Uterine smooth muscle cell (primary cell): ENCODE measurements at places on chromosomes 1 and 21. TPM values are rescaled to one million over a fixed set of nuclear protein-coding genes. Genes with fewer than 3 reads are reported as not detected.

CFAP141 gene
- not detected in 2 replicates for total RNA-seq

SKI gene
- 19.9 and 21.7 TPM in 2 replicates for total RNA-seq

LCK gene
- total RNA-seq: not detected in 2 replicates

RXRG gene
- not detected in 2 replicates for total RNA-seq

CPTP gene
- total RNA-seq: 10.3 and 10.5 TPM in 2 replicates

OR2L5 gene
- total RNA-seq: under 0.01 and 0.12 TPM in 2 replicates

FBXO2 gene
- 0.22 and 1.2 TPM in 2 replicates for total RNA-seq

TMCC2 gene
- total RNA-seq: 3.2 and 4.7 TPM in 2 replicates

RXFP4 gene
- 0.11 and 0.12 TPM in 2 replicates for total RNA-seq

SPTA1 gene
- not detected in 2 replicates for total RNA-seq

CFAP74 gene
- total RNA-seq: not detected in 2 replicates

TRABD2B gene
- not detected in 2 replicates for total RNA-seq

ATP1A1 gene
- 128 and 160 TPM in 2 replicates for total RNA-seq

MX2 gene
- 0.87 and 1.3 TPM in 2 replicates for total RNA-seq

SMAP2 gene
- 12.4 and 23.0 TPM in 2 replicates for total RNA-seq

KLHL12 gene
- total RNA-seq: 43.8 and 47.1 TPM in 2 replicates

F3 gene
- total RNA-seq: 7.0 and 16.9 TPM in 2 replicates

SYPL2 gene
- total RNA-seq: 0.75 and 1.3 TPM in 2 replicates

GFI1 gene
- 0.11 TPM in 1 of 2 replicates, not detected in the other for total RNA-seq

CALML6 gene
- total RNA-seq: 0.22 and 0.25 TPM in 2 replicates

RYR2 gene
- total RNA-seq: under 0.01 TPM in 1 of 2 replicates, not detected in the other

SIM2 gene
- total RNA-seq: under 0.01 and 0.62 TPM in 2 replicates

SELP gene
- not detected in 2 replicates for total RNA-seq

SH2D1B gene
- total RNA-seq: under 0.01 TPM in 1 of 2 replicates, not detected in the other

MATN1 gene
- not detected in 2 replicates for total RNA-seq

CCDC30 gene
- total RNA-seq: 0.55 and 3.4 TPM in 2 replicates

GBP7 gene
- total RNA-seq: 0.12 TPM in 1 of 2 replicates, not detected in the other

HLX gene
- 8.6 and 17.9 TPM in 2 replicates for total RNA-seq

SELL gene
- total RNA-seq: under 0.01 and 0.12 TPM in 2 replicates

LCE3E gene
- not detected in 2 replicates for total RNA-seq

ELF3 gene
- under 0.01 TPM in 2 replicates for total RNA-seq

BTBD8 gene
- total RNA-seq: 4.1 and 5.5 TPM in 2 replicates
